H54 (cell line): ENCODE measurements at places on chromosomes 5 and 9.

GRCh38 chr9:121945849-121946248, 147.3 kb downstream of the TTLL11 start:
- peak; percentile 80 for DNase-seq

DNA sequence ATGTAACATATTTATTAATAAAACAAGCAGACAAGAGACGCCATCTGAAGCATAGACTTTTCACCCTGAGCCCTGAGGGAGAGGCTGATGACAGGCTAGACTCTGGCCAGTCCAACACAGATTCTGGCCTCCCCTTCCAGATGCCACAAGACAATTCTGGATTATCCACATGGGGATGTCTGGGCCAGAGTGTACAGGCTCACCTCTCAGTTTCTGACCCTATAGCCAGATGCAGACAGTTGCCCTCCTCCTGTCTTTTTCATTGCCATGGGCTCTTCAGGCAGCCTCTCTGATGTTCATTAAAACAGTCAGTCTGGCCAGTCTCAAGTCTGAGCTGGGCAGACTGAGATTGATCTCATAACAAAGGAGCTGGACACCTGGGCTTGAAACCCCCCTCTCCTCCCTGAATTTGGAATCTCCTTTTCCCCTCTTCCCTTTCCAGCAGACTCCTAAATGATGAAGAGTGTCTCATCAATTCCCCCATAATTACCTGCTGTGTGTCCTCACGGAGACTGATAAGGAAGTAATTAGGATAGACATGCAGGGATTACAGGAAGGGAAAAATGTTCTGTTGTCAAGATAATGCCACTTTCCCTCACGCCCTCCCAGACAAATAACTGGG, 89.6 kb downstream of the ASTN2 start:
- no peak for DNase-seq

GRCh38 chr5:89560696-89561095, 677.7 kb upstream of the MEF2C start:
- DNase-seq, result no peak

- no peak for DNase-seq
Observed at GRCh38 chr9:115923410-115923809, 230.2 kb upstream of the PAPPA start.
